ENCODE measurements at places on chromosomes 5 and 9.

GRCh38 chr9:110427497-110428104, 89.9 kb upstream of the TXNDC8 start:
- DNase-seq = no peak

- DNase-seq = no peak
Observed at GRCh38 chr5:17403695-17404490, 94.1 kb upstream of the TAF11L2 start.

GRCh38 chr9:19999491-20000057, 210.7 kb upstream of the SLC24A2 start:
- peak; percentile 55 for DNase-seq

DNA sequence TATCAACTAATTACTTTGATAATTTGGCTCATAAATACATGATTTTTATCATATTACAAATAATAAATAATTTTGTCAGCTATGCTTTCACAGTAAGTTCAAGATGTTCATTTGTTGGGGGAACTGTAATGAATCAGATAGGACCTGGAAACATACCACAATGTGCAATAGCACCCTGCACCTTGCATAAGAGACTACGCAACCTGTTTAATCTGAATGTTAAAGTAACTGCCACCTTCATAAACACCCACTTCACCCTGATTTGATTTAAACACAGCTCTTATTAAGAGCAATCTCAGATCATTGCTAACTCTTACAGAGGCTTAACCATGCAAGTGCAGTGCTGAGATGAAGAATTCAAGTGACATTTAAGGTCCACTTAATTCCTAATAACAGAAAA, 69.1 kb upstream of the GABRA1 start:
- no peak for DNase-seq

DNA sequence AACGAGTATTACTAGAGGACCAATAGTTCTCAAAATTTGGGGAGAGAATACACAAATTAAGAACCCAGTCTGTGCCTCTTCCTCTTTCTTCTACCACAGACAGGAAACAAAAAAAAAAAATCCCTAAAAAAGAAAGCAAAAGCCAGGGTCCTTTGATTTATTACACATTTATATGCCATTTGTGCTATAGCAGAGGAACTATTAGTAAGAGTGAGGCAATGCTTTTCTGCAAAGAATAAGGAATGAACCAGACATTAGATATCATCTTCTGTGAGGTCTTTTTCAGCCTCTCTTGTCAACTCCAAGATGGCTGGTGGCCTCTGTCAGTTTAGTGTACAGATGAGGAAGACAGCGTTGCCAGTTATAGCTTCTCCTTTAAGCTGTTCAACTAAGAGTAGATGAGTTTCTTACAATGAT, 127.6 kb downstream of the RFX3 start:
- no peak for DNase-seq

- no peak for DNase-seq
Observed at GRCh38 chr5:65084795-65085515, 316.2 kb downstream of the CWC27 start.
